ENCODE measurements at places on chromosomes 11 and 22.

DNA sequence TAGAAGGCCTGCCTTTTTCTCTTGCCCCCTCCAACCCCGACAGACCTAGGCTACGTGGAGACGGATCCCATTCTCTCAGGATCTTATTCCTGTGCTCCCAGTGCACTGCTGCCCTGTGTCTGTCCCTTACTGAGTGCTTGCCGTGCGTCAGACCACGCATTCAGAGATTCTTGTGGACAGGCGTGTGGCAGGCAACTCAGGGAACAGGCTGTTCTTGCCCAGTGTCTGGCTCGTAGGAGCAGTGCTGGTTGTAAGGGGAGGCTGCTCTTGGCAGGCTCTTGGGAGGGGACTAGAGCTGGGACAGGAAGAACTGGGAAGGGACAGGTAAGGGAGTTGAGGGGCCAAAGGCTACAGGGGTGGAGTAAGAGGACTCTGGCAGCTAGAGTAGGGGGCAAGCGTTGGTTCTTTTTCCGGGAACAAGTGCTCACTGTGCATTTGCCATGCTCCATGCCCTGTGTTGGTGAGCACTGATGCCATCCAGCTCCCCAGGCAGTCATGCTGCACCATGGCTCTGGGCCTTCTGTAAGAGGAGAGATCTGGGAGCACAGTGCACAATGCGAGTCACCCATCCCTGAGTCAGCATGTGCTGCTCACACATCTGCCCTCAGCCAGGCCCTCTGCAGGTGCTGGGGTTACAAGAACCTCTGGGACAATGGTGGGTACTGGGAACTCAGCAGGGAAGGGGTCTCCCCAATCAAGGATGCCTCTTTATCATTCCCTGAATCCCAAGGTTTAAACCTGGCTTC, 119.1 kb downstream of the TBC1D22A start:
- DNase-seq, result peak; percentile 73

- no peak for DNase-seq
Measured at GRCh38 chr11:64119700-64120099, 46.2 kb downstream of the MACROD1 start.

DNA sequence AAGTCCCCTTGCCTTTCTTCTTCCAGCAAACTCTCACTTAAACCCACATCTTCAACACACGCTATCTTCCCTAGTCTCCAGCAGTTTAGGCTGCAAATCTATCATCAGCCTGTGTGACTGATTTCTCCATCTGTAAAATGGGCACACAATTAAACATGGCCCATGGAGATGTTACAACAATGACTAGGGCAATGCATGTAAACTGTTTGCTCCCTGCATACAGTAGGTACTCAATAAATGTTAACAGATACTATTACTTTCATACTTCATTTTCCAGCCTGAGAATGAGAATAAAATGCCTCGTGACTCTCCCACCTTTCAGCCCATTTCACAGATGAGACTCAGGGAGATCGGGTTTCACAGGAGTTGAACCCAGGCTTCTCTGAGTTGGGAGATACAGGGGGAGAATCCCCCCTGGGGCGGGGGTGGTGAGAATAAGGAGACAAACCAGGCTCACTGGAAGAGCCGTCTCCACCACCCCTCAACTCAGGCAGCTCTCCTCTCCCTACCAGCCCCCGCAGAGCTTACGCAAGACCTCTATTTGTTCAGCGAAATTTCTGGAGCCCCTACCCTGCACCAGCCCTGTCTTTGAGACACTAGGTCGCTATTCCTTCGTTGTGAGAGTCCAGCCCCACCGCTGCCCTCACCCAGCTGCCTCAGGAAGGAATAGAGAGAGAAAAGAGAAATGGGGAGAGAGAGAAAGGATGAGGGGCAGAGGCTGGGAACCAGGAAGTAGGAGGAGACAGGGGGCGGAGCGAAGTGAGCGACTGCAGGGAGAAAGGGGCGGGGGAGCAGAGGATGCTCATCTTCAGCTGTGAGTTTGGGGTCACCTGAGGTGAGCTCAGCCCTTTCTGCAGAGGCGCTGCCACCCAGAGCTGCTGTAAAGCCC, 42.1 kb upstream of the KLHL35 start:
- peak; percentile 62 for DNase-seq

- DNase-seq, result no peak
Measured at GRCh38 chr11:47271961-47272661, 2.2 kb downstream of the MADD start.

GRCh38 chr11:131356206-131356605, 14.2 kb upstream of the NTM start:
- no peak for DNase-seq

DNA sequence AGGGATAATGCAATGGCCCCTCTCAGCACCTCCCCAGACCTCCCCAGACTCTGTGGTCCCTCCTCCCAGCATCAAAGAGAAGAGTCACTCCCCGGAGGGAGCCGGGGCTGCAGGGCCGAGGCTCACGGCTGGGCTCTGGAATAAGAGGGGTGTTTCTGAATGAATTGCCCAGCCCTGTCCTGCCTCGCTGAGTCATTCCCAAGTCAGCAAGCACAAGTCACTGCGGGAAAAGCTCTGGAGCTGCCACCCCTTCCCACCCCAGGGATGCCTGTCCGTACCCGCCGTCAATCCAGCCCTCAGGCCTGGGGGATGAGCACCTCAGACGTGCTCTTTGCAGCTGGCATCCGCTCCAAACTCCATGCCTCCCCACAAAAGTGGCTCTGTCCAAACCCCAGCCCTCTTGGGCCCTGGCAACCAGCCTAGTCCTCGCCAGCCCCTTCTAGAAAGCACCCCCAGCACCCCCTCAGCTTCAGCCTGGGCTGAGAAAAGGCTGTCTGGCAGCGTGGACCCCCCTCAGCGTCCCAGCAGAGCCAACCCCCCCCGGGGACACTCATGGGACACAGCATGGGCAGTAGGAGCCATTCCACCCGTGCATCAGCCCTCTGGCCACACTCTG, 22.7 kb downstream of the CELSR1 start:
- peak; percentile 69 for DNase-seq

GRCh38 chr11:2742201-2742600, 42.4 kb upstream of the KCNQ1OT1 start:
- DNase-seq, result no peak

DNA sequence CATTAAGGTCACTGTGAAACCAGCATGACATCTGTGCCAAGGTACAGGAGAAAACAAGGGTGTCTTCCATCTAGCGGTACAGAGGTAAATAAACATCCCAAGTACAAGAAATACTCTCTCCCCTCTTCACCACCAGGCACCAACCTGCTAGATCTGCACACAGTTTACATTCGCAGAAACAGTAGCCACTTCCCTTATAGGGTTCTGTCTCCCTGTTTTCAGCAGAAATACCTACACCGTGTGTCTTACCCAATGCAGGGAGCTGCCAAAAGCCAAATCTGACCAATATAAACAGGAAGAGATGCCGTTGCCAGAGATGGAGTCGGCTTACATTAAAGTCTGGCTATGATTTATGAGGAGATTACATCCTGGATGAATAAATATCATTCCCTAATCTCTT, 1.2 kb downstream of the SCN4B start:
- DNase-seq, result peak; percentile 4

All from IMR-90 (cell line).